Activated naive CD4-positive, alpha-beta T cell treated with anti-CD3 and anti-CD28 coated beads, Interleukin-2, amount 50 U/mL, for 72 hours (primary cell): ENCODE measurements at places on chromosomes 5 and 9. TPM values are rescaled to one million over a fixed set of nuclear protein-coding genes. Genes with fewer than 3 reads are reported as not detected.
A peak's percentile ranks its signal among the peaks of the same experiment; 100 is the strongest.

JAKMIP2 gene
- total RNA-seq = 0.30 TPM

FST gene
- not detected for total RNA-seq

PCDHGA2 gene
- not detected for total RNA-seq

PCDHGB3 gene
- total RNA-seq = 0.09 TPM

TEX48 gene
- total RNA-seq = not detected

GRCh38 chr9:81737871-81738507, 48.6 kb upstream of the TLE1 start:
- no peak for DNase-seq

GRCh38 chr5:113273948-113274347, 160.8 kb downstream of the TSSK1B start:
- DNase-seq = no peak

DNA sequence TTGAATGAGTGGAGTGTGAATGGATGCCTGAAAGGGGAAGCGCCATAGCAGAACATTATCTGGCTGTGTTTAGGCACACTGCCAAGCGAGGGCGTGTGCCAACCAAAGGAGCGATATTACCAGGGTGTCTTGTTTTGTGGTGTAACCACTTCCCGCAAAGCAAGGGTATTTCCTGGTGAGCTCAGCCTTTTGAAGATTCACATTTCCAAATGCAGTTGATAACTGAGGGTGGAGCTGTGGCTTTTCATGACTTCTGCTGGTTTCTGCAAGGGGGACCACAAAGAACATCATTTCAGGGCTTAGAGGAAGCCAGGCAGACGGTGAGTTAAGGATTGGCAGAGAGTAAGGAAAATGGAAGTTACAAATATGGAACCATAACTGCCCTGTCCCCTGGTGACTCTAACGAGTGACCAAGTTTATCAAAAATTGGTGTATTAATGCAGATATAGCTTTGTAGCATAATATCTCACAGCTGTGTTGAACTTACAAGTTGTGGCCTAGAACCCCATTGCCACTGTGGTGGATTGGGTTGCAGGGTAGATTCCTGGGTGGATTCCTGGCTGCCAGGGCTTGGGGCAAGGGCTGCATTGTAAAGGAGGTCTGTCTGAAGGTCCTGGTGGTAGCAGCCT, 71.4 kb downstream of the RALGPS1 start:
- peak; percentile 85 for DNase-seq

GRCh38 chr9:33921967-33922895, 105.3 kb downstream of the UBE2R2 start:
- DNase-seq = no peak

GRCh38 chr9:117809751-117810150, 105.5 kb downstream of the TLR4 start:
- DNase-seq = no peak

DNA sequence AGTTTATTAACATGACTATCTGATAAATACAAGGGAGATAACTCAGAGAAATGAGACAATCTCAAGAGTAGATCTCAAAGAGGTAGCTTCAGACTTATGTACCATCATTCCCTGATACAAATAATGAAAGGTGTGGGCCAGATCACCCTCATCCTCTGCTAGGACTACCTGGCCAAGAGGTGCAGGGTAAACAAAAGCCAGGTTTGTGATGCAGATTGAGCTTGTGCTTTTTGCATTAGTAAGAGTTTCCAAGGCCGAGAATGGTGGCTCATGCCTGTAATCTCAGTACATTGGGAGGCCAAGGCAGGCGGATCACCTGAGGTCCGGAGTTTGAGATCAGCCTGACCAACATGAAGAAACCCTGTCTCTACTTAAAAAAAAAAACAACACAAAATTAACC, 8.9 kb upstream of the SPIN1 start:
- DNase-seq = no peak

GRCh38 chr9:114345493-114346065, 15.9 kb downstream of the ORM2 start:
- DNase-seq = no peak

GRCh38 chr5:139391570-139392323, 2.0 kb upstream of the MZB1 start:
- DNase-seq = peak; percentile 22

DNA sequence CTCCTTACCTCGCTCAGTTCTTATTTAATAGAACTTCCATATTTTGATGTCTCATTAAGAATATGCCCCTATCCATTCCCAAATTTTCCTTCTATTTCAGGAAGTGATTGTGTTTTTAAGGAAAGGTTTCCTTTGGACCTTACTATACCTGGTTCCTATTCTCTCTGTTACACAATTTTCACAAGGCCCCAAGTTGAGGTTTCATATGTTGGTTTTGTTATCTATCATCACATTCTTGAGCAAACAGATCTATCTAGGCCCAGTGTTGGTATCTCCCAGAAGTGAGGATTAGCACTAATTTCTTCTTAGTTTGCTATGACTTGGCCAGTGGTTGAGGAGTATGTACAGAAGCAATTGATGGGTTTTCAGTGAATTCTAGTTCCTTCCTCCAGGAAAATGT, 41.5 kb downstream of the ALG2 start:
- DNase-seq = no peak
